ENCODE measurements at places on chromosomes 3 and 15.

GRCh38 chr3:12708584-12709192 is 44.8 kb upstream of the RAF1 start:
- DNase-seq: no peak

- DNase-seq: no peak
Observed at GRCh38 chr3:187550446-187550845, 119.7 kb downstream of the SST start.

- DNase-seq: no peak
Observed at GRCh38 chr3:54424292-54424691, 301.9 kb downstream of the CACNA2D3 start.

DNA sequence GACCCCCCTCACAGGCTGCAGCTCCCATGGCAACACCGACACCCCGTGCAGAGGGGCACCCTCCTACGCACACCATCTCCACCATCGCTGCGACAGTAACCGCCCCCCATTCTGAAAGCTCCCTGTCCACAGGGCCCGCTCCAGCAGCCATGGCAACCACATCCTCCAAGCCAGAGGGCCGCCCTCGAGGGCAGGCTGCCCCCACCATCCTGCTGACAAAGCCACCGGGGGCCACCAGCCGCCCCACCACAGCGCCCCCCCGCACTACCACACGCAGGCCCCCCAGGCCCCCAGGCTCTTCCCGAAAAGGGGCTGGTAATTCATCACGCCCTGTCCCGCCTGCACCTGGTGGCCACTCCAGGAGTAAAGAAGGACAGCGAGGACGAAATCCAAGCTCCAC is 19.9 kb upstream of the BFSP2 start:
- no peak for DNase-seq

DNA sequence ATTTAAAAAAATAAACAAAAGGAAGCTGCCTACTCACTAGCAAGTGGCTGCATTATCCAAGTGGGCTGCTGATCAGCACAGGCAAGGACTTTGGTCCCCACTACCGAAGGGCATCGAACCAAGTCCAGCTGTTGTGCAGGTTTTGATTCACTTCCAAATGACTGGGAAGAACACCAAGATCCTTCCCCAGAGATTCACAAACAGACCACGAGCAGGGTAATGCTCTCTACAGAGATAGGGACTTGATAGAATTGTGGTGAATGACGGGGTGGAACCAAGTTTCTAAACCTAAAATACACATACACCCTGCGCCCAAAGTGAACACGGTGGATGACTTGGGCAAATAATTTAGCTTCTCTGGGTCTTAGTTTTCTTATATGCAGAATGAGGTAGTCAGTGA is 203.7 kb upstream of the ICE2 start:
- no peak for DNase-seq

GRCh38 chr3:22296601-22297000 is 545.6 kb upstream of the ZNF385D start:
- no peak for DNase-seq

- DNase-seq: no peak
Observed at GRCh38 chr3:6437631-6438030, 423.3 kb upstream of the GRM7 start.

DNA sequence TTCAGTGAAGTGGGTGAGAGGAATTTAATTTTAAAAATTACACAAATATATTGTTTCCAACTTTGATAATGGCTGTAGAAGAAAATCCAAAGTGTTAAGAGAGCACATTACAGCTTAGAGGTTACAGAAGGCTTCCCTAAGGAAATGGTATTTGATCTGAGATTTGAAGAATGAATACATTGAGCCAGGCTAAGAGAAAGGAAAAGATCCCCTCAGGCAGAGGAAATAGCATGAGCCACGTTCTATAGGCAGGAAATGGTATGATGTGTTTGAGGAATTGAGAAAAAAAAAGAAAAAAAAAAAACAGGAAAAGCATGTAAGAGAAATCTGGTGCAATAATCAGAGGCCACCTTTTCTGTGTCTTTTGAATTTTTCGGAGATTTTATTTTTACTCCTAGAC is 48.6 kb downstream of the UNC13C start:
- no peak for DNase-seq

GRCh38 chr3:13462125-13462629 is 17.9 kb upstream of the HDAC11 start:
- no peak for DNase-seq

- no peak for DNase-seq
Observed at GRCh38 chr3:117168896-117169295, 459.3 kb downstream of the TUSC7 start.

- no peak for DNase-seq
Observed at GRCh38 chr3:20080956-20081554, 40.8 kb downstream of the KAT2B start.

- DNase-seq: no peak
Observed at GRCh38 chr3:125479091-125479490, 40.9 kb downstream of the SNX4 start.

DNA sequence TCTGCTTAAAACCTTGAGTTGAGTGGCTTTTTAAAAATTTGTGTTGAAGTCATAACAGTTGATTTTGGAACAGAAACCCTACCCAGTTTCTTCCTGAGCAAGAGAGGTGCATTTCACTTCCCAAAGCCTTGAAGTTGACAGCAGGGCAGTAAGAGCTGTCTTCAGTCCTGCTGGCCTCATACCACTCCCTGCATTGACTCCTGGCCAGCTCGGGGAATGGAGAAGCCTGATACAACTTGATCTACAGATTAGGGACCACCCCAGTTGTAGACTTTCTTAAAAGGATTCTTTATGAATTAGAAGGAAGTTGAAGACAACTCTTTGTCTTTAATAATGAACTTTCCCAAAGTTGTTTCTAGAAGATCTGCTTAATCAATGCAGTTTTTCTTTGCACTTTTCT is 90.6 kb upstream of the FLNB start:
- DNase-seq: no peak

DNA sequence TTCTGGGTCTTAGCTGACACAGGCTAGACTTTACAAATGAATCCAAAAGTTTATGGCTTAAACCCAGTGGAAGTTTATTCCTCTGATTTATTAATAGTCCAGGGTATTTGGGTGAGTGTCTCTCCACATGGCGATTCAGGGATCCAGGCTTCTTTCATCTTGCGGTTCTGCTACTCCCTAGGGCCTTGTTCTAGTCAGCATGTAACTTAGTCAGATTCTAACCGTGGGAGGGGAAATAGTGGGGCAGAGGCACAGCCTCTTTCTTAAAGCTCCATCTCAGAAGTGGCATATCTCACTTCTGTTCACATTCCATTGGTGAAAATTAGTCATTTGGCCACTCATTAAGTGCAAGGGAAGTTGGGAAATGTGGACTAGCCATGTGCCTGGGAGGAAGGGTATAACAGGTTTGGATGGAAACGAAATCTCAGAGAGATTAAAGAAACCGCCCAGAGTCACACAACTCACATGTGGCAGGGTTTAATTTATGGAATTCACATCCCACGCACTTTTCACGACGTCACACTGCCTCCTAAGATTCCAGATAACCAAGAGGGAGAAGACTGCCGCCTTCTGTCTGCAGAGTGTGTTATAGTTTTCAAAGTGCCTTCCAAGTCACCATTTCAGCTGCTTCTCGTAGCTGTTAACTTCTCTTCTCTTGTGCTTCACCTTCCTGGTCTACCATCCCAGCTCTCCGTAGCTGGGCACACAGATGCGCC is 11.4 kb upstream of the RASGRF1 start:
- DNase-seq: no peak

All from effector CD4-positive, alpha-beta T cell (primary cell).